Activated CD4-positive, alpha-beta memory T cell treated with anti-CD3 and anti-CD28 coated beads for 36 hours (primary cell): ENCODE measurements at places on chromosomes 2 and 18. TPM values are rescaled to one million over a fixed set of nuclear protein-coding genes. Genes with fewer than 3 reads are reported as not detected.

The CAVIN2 gene
- total RNA-seq, result not detected

The PTCD3 gene
- total RNA-seq, result 172 TPM

The GALM gene
- total RNA-seq, result 90.2 TPM

The HOXD8 gene
- not detected for total RNA-seq

The TEX51 gene
- not detected for total RNA-seq

DNA sequence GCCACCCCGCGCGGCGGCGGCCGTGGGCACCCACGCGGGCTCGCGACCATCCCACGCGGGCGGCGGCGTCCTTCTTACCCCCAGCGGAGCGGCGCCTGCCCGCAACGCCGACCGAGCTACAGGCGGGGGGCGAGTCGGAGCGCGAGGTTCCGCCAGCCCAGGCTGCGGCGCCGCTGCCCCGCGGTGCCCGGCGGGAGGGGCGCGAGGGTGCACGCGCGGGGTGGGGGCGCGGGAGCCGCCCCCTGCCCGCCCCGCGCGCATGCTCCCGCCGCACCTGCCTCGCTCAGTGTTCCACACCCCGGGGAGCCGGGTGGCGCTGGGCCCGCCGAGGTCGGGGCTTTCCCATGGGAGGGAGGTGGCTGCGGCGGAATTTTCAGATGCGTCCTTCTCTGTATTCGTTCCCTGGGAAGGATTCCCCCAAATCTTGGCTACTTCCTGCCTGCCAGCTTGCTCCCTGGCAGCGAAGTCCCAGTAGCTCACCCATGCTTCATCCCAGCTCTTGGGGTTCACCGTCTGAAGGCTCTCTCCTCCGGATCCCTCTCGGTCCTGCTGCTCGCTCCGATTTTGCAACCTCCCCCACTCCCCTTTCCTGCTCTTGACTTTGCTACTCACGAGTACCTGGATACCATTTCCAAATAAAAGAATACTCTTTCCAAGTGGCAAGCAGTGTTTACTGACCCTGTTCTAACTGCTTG lies at the start of gene L3MBTL4:
Gene L3MBTL4, minus strand, starts transcription at position 189 of the 695 bp plus-strand sequence. CDS start 103,286 bp downstream, outside the sequence.
- peaks cover 20% of the 10 kb centered on the region for H3K27me3 ChIP-seq
- no peaks in the 10 kb centered on the region for H3K36me3 ChIP-seq
- no peak within 1 kb of the TSS for H3K27ac ChIP-seq
- DNase-seq, result peak; percentile 10
- peaks cover 4% of the 10 kb centered on the region for H3K4me1 ChIP-seq

GRCh38 chr2:74528600-74529356 lies 728 bp downstream of the AUP1 start:
- peaks cover 57% of the 10 kb centered on the region for H3K36me3 ChIP-seq
- peak overlapping the region; percentile 91 for H3K27ac ChIP-seq
- DNase-seq, result no peak
- H3K4me3 ChIP-seq, result peak overlapping the region; percentile 98
- H3K4me1 ChIP-seq, result peaks cover 39% of the 10 kb centered on the region

- H3K27ac ChIP-seq, result no peak overlapping the region
- H3K4me3 ChIP-seq, result no peak overlapping the region
- no peaks in the 10 kb centered on the region for H3K27me3 ChIP-seq
- peaks cover 5% of the 10 kb centered on the region for H3K36me3 ChIP-seq
- H3K4me1 ChIP-seq, result no peaks in the 10 kb centered on the region
Observed at GRCh38 chr2:26139269-26140183, 33.4 kb upstream of the GAREM2 start.

- no peak overlapping the region for H3K4me3 ChIP-seq
- peaks cover 2% of the 10 kb centered on the region for H3K27me3 ChIP-seq
- H3K4me1 ChIP-seq, result peaks cover 22% of the 10 kb centered on the region
- no peak for DNase-seq
- no peak overlapping the region for H3K27ac ChIP-seq
Observed at GRCh38 chr2:169797601-169798000, 1.1 kb upstream of the SSB start.

GRCh38 chr2:118150294-118150693 lies 62.0 kb downstream of the INSIG2 start:
- H3K4me3 ChIP-seq, result no peak overlapping the region
- no peak for DNase-seq
- H3K36me3 ChIP-seq, result no peaks in the 10 kb centered on the region
- peaks cover 5% of the 10 kb centered on the region for H3K4me1 ChIP-seq
- H3K27ac ChIP-seq, result no peak overlapping the region

DNA sequence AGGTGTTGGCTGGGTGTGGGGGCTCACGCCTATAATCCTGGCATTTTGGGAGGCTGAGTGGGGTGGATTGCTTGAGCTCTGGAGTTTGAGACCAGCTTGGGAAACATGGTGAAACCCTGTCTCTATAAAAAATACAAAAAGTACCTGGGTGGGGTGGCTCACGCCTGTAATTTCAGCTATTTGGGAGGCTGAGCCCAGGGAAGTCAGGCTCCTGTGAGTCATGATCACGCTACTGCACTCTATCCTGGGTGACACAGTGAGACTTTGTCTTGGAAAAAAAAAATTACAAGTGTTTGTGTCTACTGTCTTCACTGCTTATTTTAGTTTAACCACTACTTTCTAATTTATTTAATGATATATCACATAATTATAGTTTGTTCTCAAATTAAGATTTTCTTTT lies 62.7 kb upstream of the DOCK10 start:
- DNase-seq, result no peak
- H3K4me3 ChIP-seq, result no peak overlapping the region
- H3K36me3 ChIP-seq, result no peaks in the 10 kb centered on the region
- no peaks in the 10 kb centered on the region for H3K27me3 ChIP-seq
- no peak overlapping the region for H3K27ac ChIP-seq

DNA sequence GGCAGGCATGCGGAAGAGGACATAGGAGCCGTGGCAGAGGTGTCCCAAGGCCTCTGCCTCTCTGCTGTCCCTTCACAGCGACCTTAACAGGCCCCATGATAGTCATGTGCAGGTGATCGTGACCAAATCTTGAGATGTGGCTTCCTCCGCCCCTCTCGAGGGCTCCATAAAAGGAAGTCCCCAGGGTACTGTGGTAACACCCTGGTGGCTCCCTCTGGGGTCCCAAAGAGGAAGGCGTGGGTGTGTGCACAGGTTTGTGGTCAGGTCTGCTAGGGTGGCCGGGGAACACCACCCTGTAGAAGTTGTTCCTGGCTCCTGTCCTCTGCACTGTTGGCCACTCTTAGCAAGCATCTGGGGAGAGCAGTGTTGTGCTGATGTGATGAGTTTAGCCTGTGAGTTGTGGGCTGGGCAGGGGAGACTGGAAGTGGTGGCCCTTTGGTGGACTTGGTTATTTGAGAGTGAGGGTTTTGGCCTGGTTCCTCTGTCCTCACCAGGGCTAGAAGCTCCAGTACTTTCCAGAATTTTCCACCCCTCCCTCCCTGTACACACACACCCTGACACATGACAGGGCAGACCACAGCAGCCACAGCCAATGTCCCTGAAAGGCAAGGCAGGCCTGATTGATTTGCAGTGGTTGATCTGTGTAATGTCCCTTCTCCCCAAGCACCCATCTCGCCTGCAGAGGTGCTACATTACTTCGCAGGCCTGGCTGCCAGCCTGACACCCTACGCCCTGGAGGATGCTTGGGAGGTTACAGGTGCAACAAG lies 68.9 kb upstream of the BOD1L2 start:
- H3K4me3 ChIP-seq, result no peak overlapping the region
- peak; percentile 28 for DNase-seq
- no peak overlapping the region for H3K27ac ChIP-seq
- peaks cover 8% of the 10 kb centered on the region for H3K4me1 ChIP-seq
- H3K36me3 ChIP-seq, result no peaks in the 10 kb centered on the region

DNA sequence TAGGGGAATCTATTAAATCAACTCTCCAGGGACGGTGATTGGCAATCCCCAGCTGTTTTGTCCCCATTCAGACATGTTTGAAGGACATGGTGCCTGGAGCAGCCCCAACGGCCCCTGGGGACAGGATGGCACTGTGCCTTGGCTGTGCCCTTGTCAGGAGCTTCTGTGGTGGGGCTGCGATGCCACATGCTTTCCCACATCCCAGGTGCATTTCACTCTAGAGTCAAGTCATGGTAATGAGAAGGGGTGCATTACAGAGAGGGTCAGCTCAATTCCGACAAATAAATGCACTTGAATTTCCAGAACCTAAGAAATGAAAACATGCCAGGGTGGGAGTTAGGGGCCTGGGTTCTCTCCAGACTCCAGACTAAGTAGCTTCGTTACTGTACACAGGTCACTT lies 289.4 kb upstream of the PXDN start:
- peaks cover under 1% of the 10 kb centered on the region for H3K27me3 ChIP-seq
- H3K36me3 ChIP-seq, result no peaks in the 10 kb centered on the region
- DNase-seq, result no peak
- H3K4me3 ChIP-seq, result no peak overlapping the region

DNA sequence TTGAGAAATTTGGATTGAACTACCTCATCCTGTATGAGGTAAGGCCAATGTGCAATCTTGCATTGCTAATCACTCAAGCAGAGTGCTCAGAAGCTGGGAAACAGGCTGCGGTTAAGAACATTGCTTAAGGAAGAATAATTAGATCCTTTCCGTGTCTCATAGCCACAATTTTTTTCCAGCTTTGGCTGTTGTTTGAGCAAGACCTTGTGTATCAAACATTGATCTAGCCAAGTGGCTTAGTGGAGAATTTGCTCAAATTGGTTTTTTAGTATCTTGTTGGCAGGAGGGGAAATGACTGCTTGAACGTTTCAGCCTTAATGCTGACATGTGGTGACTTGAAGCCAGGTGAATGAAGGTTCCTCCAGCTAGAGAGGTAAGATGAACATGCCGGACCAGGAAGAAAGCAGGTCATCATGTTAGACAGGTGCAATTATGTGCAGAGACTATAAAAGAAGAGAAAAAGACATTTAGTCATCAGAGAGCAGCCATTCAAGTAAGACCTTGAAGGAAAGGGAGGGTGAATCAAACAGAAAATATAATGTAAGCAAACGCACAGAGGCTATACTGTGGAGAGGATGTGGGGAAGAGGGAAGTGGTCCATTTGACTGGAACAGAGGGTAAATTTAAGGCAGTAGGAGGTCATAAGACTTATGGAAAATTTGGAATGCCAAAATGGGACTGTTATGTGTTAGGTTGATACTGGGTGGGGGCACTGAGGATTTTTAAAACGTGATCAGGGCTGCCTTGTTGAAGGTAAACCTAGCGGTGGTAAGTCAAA lies 98.9 kb upstream of the CYP1B1 start:
- H3K4me3 ChIP-seq, result no peak overlapping the region
- DNase-seq, result no peak
- no peaks in the 10 kb centered on the region for H3K36me3 ChIP-seq
- H3K27ac ChIP-seq, result no peak overlapping the region
- no peaks in the 10 kb centered on the region for H3K4me1 ChIP-seq

GRCh38 chr2:6999211-6999877 lies 82.1 kb downstream of the RNF144A start:
- DNase-seq, result no peak
- no peaks in the 10 kb centered on the region for H3K27me3 ChIP-seq
- peaks cover 3% of the 10 kb centered on the region for H3K4me1 ChIP-seq
- H3K27ac ChIP-seq, result no peak overlapping the region
- no peaks in the 10 kb centered on the region for H3K36me3 ChIP-seq

DNA sequence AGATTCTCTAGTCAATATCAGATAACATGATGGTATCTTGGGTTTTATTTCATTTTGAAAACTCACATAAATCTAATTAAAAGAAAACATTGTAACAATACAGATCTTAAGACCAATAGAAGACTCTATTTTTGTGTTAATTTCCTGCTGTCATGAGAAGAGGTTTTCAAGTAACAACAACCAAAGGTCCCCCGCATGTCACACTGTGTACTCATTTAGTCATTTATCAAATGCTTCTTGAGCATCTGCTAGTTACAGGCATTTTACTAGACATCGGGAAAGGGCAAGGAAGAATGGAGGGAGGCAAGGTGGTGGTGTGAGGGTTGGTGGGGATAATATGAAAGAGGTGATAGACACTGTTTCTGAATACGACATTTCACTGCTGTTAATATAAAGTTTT lies 77.7 kb upstream of the CHRNA1 start:
- H3K36me3 ChIP-seq, result no peaks in the 10 kb centered on the region
- H3K4me3 ChIP-seq, result no peak overlapping the region
- H3K27me3 ChIP-seq, result peaks cover 3% of the 10 kb centered on the region
- H3K4me1 ChIP-seq, result peaks cover 8% of the 10 kb centered on the region
- no peak overlapping the region for H3K27ac ChIP-seq

DNA sequence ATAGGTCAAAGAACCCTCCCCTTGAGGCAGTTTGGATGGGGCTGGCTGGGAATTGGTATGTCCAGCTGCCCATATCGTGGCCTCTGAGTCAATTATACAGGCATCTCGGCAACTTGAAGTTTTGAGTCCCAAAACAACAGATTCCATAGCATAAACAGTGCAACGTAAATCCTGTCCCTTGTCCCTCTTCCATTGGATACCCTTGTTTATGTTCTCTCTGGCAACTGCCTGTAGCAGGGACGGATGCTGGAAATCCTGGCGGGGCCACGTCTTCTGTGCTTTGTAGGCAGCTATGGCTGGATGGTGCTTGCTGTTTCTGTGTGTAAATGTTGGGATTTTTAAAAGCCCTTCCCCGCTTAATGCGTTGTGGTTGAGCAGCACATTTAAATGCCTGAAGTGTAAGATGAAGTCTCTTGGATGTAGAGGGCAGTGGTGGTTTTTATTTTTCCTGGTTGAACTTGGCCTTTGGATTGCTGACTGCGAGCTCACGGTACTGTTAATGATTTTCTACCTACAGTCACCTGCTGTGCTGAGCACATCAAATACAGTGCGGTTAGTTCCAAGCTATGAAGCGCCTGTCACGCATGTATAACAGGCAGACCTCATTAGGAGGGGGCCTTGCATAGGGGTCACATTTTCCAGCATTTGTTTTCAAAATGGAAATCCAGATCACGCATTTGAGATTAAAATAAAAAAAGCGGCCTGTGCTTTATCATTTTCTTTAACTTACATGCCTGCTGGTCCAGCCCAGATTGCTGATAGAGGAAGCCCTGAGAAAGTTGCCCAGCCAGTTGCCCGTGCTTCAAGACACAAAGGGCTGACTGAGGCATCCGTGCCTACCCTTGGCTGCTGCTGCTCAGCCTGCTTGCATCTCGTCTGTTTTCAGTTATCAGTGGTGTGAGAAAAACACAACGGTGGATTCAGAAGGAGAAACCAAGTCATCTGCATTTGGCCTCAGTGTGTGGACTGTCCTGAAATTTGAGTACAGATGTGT lies 84.7 kb downstream of the NEDD4L start:
- no peaks in the 10 kb centered on the region for H3K36me3 ChIP-seq
- no peaks in the 10 kb centered on the region for H3K27me3 ChIP-seq
- H3K4me3 ChIP-seq, result no peak overlapping the region

- H3K36me3 ChIP-seq, result peaks cover 10% of the 10 kb centered on the region
- no peak overlapping the region for H3K4me3 ChIP-seq
- no peaks in the 10 kb centered on the region for H3K27me3 ChIP-seq
Observed at GRCh38 chr2:159907909-159908308, 109.9 kb upstream of the CD302 start.

GRCh38 chr2:186780701-186781316 lies 68.2 kb downstream of the ZSWIM2 start:
- no peaks in the 10 kb centered on the region for H3K4me1 ChIP-seq
- no peak overlapping the region for H3K4me3 ChIP-seq
- DNase-seq, result no peak
- no peak overlapping the region for H3K27ac ChIP-seq
- no peaks in the 10 kb centered on the region for H3K36me3 ChIP-seq

- H3K4me3 ChIP-seq, result peak overlapping the region; percentile 7
- no peaks in the 10 kb centered on the region for H3K36me3 ChIP-seq
- peaks cover 5% of the 10 kb centered on the region for H3K27me3 ChIP-seq
- no peak overlapping the region for H3K27ac ChIP-seq
- H3K4me1 ChIP-seq, result peaks cover 6% of the 10 kb centered on the region
- no peak for DNase-seq
Observed at GRCh38 chr18:22872900-22873537, 60.1 kb upstream of the RBBP8 start.
